Stimulated activated CD4-positive, alpha-beta T cell treated with anti-CD3 and anti-CD28 coated beads, Interleukin-1b, Interleukin-23, amount 100 ng/mL, for 1 hour (primary cell): ENCODE measurements at places on chromosomes 11 and 22.

GRCh38 chr11:69296890-69297786, 3.2 kb downstream of the MYEOV start:
- peak; percentile 41 for DNase-seq

DNA sequence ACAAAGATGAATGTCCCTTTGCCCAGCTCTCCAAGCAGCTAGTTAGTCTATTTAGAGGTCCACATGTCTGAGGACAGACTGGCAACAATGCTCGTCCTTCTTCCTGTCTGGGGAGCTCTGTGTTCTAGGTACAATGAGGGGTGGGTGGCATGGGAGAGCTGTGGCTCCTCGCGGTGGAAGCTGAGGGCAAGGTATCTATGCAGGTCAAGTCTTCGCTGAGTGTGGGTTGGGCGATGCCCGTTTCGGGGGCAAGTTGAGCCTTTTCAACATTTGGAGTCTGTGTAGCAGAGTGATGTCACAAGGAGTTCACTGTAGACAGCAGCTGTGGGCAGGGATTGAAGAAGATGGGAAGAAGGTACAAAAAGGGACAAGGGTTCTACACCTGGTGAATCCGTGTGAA, 163.2 kb downstream of the FEZ1 start:
- DNase-seq = no peak

GRCh38 chr11:769887-770641, 7.2 kb downstream of the GATD1 start:
- no peak for DNase-seq

- no peak for DNase-seq
Measured at GRCh38 chr11:10594407-10594806, 25.9 kb upstream of the LYVE1 start.

DNA sequence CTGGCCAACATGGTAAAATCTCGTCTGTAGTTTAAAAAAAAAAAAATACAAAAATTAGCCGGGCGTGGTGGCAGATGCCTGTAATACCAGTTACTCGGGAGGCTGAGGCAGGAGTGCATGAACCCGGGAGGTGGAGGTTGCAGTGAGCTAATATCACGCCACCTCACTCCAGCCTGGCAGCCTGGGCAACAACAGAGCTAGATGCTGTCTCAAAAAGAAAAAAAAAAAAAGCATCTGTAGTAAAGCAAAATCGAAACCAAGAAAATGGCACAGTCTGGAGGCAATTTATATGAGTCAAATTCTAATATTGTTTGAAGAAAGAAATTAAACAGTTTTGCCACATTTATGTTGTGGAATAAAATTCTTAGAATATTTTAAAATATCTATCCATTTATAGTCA, 365.0 kb upstream of the CHORDC1 start:
- no peak for DNase-seq

DNA sequence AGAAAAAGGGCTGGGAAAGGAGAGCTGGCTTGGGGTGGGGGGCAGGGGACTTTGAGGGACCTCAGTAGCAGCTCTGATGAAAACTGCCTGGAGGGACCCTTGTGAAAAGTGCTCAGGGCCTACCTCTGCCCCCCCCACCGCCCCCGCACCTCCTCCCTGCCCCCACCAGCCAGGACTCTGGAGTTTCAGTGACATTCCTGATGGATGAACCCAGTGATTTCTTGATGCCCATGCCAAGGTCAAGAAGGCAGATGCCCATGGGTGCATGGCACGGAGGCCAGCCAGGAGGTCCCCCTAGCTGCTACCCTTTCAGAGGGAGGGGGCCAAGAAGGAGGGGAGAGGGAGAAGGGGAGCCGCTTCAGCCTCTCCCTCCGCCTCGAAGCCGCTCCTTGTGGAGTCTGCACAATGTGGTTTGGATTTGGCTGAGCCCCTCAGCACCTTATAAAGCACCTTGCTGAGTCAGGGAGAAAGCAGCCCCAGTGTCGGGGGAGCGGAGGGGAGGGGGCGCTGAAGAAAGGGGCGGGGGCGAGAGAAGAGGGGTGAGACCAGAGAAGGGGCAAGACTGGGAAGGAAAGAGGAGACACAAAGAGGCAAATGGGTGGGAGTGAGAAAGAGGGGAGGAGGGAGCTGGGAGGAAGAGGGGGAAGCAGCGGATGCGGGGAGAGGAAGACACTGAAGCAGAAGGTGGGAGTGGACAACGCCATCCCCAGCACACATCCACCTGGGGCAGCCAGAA, 2.1 kb upstream of the CLCF1 start:
- DNase-seq = no peak

DNA sequence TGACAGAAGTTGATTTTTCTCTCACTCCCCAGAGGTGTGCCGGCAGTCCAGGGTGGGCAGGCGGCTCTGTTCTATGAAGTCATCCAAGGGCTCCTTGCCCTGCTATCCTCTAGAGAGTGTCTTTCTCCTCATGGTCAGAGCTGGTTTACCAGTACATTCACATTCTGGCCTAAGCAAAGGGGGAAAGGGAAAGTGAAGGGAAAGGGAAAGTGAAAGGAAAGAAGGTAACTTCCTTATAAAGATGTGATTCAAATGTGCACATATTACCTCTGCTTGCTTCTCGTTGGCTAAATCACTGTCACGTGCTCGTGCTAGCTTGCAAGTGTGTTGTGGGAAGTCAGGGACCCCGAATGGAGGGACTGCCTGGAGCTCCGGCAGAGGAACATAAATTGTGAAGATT, 2.9 kb upstream of the HTATIP2 start:
- no peak for DNase-seq

DNA sequence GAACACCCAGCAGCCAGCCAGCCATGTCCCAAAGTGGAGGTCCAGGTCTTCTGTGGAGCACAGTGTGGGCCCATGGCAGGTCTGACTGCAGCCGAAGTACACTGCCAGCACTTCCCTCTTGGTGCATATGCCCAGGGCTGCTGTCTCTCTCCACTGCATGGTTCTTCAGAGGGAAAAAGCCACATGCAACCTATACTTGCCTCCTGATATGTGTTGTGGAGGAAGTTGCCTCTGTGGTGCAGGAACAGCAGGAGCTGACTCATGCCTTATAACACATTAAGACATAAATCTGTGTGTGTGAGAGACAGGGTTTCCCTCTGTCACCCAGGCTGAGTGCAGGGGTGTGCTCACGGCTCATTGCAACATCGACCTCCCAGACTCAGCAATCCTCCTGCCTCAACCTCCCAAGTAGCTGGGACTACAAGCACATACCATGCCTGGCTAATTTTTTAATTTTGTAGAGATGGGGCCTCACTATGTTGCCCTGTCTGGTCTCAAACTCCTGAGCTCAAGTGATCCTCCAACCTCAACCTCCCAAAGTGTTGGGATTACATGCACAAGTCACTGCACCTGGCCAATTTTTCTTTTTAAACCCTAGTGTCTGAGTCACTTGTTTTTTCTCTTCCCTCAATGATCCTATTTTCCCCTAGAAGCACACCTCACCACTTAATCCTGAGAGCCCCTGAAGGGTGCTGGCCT, 98.8 kb downstream of the MPPED2 start:
- no peak for DNase-seq

DNA sequence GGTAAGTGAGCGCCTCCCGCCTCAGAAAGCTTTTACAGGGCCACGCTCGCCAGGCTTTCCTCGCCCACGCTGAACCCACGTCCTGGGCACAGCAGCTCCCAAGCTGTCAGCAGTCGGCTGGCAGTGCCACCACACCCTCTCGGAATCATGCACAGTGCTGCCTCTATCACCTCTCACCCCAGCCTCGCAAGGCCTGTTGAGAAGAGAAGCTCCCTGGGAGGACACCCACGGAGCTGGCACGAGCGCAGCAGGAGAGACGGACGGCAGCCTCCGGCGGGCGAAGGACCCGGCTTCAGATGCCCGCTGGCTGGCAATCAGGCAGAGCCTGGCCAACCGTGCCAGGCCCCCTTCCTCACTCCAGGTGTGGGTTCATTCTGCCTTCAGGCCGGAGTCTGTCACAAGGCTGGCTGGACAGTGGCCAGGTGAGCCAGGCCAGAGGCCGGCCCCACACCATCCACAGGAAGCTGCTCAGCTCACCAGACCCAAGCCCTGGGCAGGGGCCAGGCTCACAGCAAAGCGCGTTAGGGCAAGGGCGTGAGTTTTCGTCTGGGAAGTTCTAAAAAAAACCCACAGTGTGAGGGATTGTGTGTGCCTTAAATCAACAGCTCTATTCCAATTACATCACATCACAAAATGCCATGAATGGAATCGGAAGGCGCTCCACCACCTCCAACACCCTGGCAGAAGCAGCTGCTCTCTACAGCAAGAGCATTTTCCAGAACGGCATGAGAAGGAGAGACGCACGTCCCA, 33.2 kb downstream of the TOLLIP start:
- no peak for DNase-seq

DNA sequence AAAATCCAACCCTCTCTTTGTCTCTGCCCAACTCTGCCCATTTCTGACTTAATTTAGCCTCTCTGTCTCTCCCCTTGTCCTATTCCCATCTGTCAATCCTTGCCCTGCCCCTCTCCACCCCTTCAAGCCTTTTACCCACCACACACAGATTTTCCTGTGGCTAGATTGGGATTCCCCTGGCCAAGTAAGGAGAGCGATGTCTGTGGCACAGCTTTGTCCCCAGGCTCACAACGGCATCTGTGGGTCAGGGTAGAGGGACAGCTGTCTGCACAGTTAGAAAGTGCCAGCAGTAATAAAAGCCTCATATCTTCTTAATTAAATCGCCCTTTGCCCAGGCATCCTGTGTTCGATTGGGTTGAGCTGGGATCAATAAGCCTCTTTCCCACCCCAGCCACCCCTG, 1.3 kb upstream of the KCNC1 start:
- no peak for DNase-seq

DNA sequence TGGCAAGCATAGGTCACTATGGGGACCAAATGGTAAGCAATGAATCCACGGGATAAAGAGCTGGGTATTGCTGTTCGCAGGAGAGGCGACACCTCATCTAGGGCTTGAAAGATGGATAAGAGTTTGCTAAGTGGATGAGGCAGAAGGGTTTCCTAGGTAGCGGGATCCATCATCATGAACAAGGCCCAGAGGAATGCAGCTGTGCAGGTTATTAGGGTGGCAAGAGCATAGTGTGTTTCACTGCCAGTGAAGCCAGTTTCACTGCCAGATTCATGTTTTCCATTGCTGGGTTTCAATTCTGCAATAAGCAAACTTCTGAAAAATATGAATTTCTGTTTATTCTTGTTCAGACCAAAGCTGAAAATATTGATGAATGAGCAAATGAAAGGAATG, 27.2 kb downstream of the WEE1 start:
- no peak for DNase-seq

- DNase-seq = no peak
Measured at GRCh38 chr11:85748455-85748891, 62.5 kb downstream of the SYTL2 start.

DNA sequence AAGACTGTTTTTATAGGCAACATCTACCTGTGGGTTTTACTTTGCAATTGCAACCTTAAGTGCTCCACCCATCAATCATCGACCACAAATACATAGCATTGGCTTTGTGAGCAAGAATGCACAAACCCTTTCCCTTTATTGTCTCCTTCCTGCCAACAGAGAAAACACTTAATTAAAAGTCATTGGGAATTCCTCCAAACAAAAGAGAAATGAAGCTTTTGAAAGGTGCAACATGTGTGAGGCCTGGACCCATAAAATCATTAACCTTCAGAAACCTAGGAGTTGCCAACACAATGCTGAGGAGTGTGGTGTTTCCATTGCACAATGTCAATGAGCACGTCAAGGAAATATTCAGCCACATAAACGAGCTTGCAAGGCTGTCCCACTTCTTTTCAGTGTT, 223.2 kb downstream of the BLID start:
- no peak for DNase-seq

DNA sequence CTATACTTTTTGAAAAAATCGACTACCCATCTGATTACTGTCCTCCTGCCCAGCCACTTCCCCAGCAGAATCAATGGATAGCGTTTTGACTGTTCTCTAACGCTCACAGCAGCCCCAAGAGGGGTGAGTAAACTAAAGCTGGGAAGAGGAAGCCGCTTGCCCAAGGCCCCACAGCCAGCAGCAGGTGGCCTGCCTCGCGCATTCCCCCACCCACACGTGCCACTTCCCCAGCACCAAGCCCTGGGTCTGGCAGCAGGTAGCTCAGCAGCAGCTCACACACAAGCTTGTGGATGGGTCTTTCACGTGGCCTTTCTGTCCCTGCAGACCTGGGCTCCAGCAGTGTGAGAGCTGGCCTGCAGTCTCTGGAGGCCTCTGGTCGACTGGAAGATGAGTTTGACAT, 34.3 kb downstream of the TOM1 start:
- no peak for DNase-seq

DNA sequence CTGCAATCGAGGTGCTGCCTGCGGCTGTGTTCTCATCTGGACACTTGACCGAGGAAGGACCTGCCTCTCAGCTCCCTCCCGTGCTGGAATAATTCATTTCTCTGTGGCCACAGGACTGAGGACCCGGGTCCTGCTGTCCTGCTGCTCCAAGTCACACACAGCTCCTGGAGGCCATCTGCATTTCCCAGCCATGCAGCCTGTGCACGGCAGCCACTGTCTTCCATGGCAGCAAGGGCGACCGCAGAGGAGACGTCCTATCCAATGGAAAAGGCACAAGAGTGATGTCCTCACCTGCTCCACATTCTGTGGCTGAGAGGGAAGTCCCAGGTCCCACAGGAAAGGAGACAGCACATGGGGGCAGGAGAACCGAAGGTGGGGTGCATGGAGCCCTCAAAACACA, 495.8 kb downstream of the BRD1 start:
- DNase-seq = no peak

GRCh38 chr11:87316491-87316890, 278.8 kb downstream of the TMEM135 start:
- DNase-seq = no peak

GRCh38 chr11:106524436-106524835, 447.0 kb downstream of the AASDHPPT start:
- DNase-seq = no peak

GRCh38 chr22:39306456-39307361, 12.7 kb downstream of the RPL3 start:
- no peak for DNase-seq

GRCh38 chr11:73184953-73185671, 33.0 kb upstream of the P2RY2 start:
- peak; percentile 34 for DNase-seq
